HL-60 (cell line): ENCODE measurements at places on chromosomes 2 and 18.

DNA sequence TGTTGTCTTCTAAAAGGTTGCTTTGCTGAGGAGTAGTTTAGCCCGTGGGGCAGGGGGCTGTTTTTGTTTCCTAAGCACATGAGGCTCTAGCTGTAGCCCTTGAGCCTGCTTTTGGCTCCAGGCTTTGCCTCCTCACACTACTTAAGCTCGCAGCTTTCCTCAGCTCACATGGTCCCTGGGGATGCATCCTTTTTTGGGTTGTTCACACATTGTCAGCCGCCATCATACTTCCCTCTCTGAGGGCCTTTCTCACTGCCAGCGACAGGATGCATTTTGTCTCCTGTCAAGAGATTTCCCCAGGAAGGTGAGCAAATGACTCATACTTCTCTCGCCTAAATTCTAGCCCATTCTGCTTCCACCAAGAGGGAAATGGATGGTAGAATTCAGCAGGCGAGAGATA lies 279.5 kb upstream of the PKDCC start:
- no peak for DNase-seq

- DNase-seq = no peak
Observed at GRCh38 chr18:35042389-35043071, 1.3 kb downstream of the MAPRE2 start.

GRCh38 chr2:160469621-160470204 lies 23.9 kb downstream of the RBMS1 start:
- DNase-seq = no peak

- DNase-seq = no peak
Observed at GRCh38 chr2:235614900-235615712, 121.3 kb downstream of the AGAP1 start.

- DNase-seq = no peak
Observed at GRCh38 chr2:20597860-20598183, 53.1 kb downstream of the HS1BP3 start.
